GM23248 (cell line): ENCODE measurements at places on chromosomes 7 and 10.

- no peak for DNase-seq
These were observed 643 bp downstream of the ADGRA1 start for GRCh38 chr10:133088179-133088955.

DNA sequence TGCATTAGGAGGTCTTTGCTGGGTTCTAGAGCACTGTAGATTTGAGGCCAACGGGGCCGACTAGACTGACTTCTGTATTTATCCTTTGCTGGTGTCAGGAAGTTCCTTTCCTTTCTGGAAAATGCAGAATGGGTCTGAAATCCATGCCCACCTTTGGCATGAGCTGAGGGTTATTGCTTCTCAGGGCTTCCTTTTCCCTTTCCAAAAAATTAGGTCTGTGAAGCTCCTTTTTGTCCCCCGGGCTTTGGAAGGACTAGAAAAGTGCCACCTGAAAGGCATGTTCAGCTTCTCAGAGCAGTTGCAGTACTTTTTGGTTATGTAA is 675 bp downstream of the IL6 start:
- peak; percentile 25 for DNase-seq

DNA sequence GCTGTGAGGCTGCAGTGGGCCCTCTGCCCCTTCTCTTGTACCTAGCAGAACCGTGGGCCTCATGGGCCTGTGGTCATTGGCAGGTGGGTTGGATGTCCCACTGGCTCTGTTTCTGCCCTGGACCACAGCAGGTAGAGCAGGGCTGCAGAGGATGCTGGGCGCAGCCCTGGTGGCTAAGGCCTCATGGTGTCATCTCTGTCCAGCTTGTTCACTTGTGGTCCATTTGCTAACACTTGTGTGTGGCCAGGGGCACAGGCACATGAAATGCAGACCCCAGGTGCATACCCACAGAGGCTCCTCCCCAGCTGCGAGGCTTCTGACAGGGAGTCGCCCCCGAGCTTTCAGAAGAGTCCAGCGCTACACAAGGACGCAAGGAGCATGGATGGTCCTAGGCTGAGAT is 22.4 kb upstream of the TBRG4 start:
- no peak for DNase-seq

DNA sequence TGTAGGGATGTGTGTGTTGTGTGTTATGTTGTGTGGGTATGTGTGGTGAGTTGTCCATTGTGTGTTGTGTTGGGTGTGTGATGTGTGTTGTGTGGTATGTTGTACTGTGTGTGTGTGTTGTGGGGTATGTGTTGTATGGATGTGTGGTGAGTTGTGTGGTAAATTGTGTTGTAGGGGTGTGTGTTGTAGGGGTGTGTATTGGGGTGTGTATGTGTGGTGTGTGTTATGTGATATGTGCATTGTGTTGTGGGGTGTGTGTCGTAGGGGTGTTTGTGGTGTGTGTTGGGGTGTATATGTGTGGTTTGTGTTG is 97.8 kb upstream of the PODXL start:
- no peak for DNase-seq

DNA sequence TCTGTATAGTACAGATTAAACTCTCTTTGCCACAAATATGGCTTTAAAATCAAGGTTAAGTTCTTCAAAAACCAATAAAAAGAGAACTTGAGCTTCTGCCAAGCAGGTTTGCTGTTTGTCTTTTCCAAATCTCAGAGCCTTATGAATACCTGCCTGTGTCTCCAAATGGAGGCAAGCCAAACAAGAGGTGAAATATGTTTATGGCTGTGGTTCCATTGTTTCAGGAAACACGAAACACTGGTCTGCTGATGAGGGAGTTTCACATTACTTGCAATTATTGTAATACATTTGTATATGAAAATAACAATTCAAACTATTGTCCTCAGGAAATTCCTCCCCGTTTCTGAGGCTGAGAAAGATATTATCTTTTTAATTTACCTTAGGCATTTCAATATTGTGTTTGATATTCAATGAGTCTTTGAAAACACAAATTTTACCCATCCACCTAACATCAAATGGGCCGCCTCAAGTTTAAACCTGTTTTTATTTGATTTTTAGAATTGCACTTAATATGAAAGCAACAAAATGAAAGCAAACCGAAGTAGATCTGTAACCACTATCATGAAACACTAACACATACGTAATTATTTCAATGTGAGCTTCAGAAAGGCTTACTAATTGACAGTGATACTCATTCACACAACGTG is 359.3 kb downstream of the HGF start:
- no peak for DNase-seq

DNA sequence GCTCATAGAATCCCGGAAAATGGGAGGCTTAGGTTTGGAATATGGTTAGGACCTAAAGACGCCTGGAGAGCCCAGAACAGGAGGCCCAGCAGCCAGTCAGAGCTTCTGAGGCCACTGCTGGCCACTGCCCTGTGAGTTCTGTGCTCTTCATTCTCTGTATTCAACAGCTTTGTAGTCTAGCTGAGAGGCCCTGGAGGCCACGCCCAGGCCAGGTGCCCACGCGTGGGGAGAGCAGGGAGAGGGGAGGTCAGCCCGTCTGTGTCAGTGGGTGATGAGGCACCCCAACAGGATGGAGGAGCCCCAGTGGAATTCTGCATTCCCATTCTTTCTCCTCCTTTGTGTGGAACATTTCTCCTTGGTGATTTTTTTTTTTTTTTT is 29.1 kb downstream of the IL15RA start:
- no peak for DNase-seq

- peak; percentile 9 for DNase-seq
These were observed 81.3 kb downstream of the SEMA3A start for GRCh38 chr7:84113286-84113685.

DNA sequence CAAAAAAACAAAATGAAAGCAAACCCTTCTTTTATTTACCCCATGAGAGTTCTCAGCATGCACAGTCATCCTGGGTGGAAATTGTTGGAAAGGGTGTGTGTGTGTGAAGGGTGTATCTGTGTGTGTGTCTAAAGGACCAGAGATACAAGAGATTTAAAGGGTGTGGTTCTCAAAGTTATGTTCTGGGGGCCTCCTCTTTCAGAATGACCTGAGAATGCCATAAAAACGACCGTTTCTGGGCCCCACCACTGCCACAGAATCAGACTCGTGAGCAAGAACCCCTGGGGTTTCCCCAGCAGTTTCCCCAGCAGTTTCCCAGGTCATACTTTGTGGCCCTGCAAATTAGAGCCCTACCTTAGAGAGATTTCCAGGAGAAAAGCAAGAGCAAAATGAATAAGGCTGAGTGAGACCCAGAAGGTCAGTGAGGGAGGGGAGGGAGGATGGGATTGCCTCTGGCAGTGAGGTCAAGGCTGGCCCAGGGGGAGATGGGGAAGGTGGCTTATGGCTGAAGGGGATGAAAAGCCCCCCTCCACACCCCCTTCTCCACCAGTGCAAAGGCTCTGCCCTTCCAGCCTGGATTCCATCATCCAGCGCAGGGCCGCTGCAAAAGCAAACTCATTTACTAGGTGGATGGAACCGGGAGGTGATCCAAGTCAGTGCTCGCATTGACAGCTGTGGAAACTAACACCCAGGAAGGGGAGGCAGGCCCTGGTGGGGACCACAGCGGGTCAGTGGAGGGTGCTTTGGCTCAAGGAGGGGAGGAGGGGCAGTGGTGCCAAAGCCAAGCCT is 10.2 kb downstream of the PYROXD2 start:
- DNase-seq: peak; percentile 84

DNA sequence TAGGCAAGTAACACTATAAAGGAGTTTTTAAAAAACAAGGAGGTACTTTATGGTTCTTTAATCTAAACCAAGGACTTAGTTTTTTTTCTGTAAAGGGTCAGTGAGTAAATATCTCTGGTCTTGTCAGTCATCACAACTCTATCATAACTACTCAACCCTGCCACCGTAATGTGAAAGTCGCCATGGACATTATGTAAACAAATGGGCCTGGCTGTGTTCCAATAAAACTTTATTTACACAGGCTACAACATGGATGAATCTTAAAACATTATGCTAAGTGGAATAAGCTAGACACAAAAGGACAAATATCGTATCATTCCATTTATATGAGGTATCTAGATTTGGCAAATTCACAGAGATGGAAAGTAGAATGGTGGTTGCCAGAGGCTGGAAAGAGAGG is 60.8 kb upstream of the SP4 start:
- DNase-seq: no peak

DNA sequence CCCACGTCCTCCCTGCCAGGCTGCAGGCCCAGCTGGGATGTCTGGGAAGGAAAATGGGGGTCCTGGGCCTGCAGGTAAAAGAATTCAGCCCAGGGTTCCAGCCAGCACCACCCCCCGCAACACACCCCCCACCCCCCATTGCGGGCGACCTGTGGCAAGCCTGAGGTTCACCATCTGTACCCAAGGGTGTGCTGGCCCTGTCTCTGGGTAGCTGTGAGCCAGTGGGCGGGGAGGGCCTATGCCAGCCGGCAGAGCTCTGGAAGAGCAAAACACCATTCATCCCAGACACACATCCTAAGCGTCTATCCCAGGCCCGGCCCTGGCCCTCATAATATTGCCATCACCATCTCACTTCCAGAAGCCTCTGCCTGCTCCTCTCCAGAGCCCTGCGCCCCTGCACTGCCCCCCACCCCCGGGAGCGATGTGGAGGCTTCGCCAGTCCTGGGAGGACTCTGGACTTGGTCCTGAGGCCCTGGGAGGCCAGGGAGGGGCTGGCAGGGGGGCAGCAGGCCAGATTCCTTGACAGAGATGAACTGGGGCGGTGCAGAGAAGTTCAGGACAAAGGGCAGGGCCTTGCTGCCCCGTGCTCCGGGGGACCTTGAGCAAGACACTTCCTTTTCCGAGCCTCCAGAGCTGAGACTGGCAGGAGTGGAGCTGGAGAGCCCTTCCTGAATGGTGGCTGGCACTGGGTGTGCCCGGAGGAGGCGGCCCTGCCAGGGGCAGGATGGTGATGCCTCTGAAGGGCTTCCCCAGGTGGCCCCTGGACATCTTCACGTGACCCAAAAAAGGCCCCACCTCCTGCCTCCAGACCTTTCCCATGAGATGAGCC is 8.7 kb upstream of the TTYH3 start:
- DNase-seq: no peak

DNA sequence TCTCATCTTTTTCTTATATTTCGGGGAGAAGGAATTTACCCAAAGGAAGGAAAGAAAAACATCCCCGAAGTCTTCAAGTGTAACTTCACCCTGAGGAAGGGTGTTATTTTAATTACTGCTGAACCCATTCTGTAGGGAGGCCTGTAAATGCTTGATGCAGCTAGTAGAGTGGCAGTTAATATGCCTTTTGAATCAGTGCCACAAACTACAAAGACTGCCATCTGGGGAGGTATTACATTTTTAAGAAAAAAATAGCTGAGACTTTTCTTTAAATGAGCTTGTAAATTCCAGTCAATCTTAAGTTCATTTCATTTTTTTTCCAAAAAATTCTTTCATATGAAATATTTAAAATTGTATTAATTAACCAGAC is 233.1 kb upstream of the FERD3L start:
- no peak for DNase-seq

DNA sequence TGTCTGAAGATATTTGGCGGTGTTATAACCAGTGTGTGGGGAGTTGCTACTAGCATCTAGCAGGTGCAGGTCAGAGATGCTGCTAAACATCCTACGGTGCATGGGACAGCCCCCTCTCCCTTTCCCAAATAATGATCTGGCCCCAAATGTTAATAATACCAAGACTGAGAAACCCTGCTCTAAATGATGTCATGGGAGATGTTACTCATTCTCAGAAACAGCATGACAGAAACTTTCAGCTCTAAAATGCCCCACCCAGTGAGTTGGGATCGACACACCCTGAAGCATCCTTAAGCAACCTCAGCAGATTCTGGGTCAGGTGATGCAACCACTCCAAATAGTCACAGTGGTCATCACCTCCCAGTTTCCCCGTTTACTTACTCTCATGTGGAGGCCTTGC is 108.8 kb upstream of the MPP7 start:
- DNase-seq: peak; percentile 37

- no peak for DNase-seq
These were observed 15.5 kb upstream of the LARP4B start for GRCh38 chr10:947051-947450.

DNA sequence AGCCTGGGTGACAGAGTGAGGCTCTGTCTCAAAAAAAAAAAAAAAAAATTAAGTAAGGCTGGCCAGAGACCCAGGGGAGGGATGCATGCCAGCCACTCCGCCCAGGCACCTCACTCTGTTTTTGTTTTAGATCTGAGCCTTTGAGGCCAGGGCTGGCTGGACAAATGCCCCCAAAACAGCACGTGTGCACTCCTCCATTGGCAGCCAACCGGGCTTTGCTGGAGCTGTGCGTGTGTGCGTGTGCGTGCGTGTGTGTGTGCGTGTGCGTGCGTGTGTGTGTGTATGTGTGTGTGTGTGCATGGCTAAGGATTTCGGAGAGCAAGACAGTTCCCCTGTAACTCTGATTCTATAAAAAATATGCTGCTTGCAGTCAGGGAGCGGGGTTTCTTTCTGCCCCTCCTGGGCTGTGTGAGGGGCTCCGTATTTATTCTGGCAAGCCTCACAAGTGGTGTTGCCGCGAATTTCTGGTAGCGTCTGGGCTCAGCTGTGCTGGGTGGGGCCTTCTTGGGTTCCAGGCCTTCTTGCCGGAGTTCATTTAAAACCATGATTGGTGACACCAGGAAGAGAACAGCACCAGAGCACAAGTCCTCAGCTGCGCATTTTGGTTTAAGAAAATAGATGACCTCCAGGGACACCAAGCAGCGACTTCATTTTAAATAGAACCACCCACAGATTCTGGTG is 28.1 kb upstream of the UNCX start:
- peak; percentile 33 for DNase-seq

DNA sequence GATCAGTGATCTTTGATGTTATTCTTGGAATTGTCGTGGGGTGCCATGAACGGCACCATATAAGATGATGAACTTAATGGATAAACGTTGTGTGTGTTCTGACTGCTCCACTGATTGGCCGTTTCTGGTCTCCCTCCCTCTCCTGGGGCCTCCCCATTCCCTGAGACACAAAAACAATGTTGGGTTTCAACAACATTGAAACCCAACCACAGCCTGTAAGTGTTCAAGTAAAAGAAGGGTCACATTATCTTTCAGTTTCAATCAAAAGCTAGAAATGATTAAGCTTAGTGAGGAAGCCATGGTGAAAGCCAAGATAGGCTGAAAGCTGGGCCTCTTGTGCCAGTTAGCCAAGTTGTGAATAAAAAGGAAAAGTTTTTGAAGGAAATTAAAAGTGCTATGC is 19.5 kb downstream of the EN2 start:
- DNase-seq: no peak

- DNase-seq: peak; percentile 89
These were observed 66.1 kb upstream of the AGBL3 start for GRCh38 chr7:134920026-134920753.

DNA sequence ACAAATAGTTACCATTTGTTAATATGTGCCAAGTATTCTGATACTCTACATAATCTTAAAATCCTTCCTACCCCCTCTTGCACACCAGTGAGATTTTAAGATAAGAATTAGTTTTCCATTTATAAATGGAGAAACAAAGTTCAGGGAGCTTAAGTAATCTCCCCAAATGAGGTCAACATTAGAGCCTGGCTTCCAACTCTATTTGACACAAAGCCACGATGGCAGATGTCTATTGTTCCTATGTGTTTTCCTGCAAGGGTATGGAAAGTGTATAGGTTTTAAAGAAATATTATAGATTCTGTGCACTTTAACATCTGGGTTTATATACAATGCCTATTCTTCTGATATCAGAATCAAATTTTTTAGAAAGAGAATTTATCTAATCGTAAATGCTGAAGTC is 143.9 kb upstream of the SEMA3C start:
- no peak for DNase-seq
